Stimulated activated CD8-positive, alpha-beta memory T cell treated with anti-CD3 and anti-CD28 coated beads, Interleukin-2, amount 100 ng/mL, for 48 hours (primary cell): ENCODE measurements at places on chromosomes 6 and 20.

DNA sequence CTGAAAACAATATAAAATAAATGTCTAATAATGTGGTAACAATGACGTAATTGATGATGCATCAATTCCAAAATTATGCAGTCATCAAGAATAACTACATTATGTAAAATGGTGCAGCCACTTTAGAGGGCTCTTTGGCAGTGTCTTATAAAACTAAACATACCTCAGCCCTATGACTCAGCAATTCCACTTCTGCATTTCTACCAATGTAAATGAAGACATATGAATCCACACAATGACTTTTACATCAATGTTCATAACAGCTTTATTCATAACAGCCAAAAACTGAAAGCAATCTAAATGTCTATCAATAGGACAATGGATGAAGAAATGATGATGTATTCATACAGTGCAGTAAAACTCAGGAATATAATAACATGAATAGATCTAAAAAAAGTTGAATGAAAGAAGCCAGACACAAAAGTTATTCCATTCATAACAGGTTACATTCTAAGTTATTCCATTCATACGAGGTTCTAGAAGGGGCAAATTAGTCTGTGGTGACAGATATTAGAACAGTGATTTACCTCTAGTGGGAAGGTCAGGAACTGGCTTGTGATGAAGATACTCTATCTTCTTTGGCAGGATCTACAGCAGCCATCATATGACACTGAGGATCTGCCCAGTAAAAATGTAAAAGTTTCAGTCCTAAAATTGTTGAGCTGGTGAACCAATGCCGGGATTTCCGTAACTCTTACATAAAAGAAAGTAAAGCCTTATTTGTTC, 396.1 kb downstream of the PLCB1 start:
- DNase-seq: no peak

- no peak for DNase-seq
Observed at GRCh38 chr6:158191761-158192160, 23.6 kb downstream of the GTF2H5 start.

- DNase-seq: no peak
Observed at GRCh38 chr20:15945289-15945688, 628.0 kb downstream of the KIF16B start.

GRCh38 chr6:130381459-130382380, 15.9 kb downstream of the TMEM200A start:
- DNase-seq: no peak

GRCh38 chr6:166707045-166707444, 80.0 kb upstream of the RPS6KA2 start:
- peak; percentile 4 for DNase-seq

GRCh38 chr6:136669299-136669699, 119.1 kb upstream of the MAP7 start:
- DNase-seq: no peak

- DNase-seq: no peak
Observed at GRCh38 chr6:2168480-2168879, 76.9 kb downstream of the GMDS start.

DNA sequence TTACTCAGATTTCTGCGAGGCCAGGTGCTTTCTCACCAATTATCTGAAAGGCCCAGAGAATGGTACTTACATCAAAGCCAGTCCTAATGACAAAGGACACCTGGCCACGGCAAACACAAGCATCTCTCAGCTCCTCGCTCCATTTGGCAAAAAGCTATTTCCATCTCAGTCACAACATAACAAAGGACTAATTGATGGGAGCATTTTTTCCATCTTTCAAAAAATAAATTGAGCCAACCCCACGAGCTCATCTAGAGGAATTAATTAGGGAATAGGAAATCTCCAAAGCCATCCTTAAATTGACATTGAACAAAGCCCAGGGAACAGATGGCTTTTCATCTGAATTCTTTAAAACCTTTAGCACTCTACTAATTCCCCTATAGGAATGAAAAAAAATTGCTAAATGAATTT, 236.7 kb downstream of the HAO1 start:
- DNase-seq: no peak

- no peak for DNase-seq
Observed at GRCh38 chr6:112434896-112435435, 87.8 kb downstream of the RFPL4B start.

DNA sequence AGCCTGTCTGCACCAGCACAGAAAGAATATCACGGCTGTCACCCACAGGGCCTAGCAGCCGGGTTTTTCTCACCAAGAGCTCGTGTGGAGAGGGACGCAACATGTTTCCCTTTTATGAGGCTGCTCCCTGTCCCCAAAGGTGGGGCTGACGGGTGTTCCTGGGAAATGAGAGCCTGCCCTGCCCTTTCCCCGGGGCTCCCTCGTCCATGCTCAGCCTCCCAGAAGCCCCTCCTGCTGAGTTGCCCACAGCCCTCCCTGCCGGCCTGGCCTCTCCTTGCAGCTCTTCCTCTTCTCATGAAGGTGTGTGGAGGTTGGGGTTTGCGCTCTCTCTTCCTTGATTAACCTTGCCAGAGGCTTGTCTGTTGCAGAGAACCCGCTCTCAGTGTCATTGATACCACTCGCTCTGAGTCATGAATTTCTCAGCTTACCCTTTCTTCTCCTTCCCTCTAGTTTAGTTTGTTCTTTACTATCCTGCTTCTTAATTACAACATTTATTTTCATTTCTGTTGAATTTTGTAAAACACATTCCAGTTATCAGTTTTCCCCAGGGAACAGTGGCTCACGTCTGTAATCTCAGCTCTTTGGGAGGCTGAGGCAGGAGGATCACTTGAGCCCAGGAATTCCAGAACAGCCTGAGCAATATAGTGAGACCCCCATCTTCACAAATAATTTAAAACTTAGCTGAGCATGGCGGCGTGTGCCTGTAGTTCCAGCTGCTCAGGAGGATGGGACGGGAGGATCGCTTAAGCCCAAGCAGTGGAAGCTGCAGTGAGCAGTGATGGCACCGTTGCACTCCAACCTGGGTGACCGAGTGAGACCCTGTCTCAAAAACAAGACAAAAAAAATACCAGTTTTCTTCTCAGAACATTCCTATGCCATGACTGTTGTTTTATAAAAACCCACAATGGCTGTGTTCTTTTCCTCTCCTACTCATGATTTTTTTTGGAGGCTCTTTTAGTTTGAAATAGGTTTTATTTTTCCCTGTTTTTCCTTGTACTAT, 103.8 kb downstream of the TMEM242 start:
- no peak for DNase-seq

DNA sequence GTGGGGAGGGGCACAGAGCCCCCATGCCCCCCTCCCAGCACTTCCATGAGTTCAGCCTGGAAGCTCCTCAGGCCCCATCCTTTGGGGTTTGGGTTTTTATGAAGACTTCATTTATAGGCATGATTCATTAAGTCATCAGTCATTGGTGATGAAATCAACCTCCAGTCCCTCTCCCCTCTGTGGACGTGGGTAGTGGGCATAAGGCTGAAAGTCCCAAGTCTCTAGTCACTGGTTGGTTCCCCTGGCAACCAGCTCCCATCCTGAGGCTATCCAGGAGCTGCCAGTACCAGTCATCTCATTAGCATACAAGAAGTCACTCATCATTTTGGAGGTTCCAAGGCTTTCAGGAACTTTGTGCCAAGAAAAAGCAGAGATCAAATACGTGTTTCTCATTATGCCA, 9.2 kb downstream of the TGM3 start:
- no peak for DNase-seq

DNA sequence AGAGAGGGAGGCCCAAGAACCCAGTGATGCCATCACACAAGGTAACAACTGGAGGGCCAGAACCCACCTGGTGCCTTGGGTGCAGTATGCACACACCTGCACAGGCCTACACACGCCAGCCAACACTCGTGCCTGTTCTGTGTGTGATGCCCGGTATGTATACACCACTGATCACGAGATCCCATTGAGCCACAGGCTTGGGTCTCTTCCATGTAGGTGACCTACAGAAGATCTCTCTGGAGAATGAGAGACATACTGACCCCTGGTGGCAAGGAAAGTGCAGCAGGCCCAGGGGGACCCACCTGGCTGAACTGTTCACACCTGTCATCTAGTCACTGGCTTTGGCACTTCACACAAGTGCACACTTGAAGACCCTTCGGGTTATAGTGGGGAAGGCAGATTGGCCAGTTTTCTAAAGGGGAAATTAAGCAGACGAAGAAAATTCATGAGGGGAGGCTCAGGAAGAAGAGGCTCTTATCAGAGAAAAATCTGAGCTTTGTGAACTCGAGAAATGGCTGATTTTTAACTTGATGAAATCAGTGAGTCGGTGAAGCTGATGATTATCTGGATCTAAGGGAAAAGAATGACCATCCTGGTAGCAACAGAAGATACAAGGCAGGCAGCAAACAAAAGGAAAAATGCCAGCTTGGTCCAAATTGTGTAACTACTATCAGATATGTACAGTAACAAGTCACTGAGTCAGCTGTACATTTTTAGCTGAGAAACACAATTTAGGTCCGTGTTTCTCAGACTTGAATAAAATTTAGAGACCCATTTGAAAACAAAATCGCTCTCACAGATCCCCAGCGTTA, 69.1 kb upstream of the PBOV1 start:
- no peak for DNase-seq

GRCh38 chr6:11381801-11382513, 149.5 kb upstream of the NEDD9 start:
- peak; percentile 35 for DNase-seq

DNA sequence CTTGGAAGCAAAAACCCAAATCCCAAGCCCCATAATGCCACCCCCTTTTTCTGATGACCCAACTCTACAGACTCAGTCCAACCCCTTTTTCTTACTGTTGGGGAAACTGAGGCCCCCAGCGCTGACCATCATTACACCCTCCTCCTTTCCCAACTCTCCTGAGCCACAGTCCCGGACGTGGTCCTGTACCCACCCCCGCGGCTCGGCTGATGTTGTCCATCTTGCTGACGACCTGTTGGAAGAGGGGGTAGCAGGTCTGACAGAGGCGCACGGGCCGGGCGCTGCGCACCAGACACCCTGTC, 533 bp downstream of the OSTM1 start:
- no peak for DNase-seq

GRCh38 chr6:5208471-5208971, 52.2 kb downstream of the LYRM4 start:
- DNase-seq: no peak

DNA sequence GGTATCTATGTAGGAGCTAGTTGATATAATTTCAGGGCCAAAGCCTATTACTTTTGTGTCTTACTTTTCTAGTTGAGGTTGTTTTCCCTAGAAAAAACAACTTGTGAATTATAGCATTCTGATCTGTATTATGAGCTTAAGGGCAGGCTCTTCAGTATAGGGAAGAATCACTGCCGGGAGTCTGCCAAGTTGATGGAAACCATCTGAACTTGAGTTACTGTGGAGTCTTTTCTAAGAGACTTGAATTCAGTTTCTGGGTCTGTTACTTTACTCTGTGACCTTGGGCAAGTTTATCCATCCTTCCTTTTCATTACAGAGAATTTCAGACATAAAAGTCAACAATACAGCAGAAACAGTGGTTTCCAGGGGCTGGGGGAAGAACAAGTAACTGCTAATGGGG, 2.1 kb upstream of the CASS4 start:
- no peak for DNase-seq

GRCh38 chr6:19438566-19439353, 398.4 kb upstream of the ID4 start:
- no peak for DNase-seq

DNA sequence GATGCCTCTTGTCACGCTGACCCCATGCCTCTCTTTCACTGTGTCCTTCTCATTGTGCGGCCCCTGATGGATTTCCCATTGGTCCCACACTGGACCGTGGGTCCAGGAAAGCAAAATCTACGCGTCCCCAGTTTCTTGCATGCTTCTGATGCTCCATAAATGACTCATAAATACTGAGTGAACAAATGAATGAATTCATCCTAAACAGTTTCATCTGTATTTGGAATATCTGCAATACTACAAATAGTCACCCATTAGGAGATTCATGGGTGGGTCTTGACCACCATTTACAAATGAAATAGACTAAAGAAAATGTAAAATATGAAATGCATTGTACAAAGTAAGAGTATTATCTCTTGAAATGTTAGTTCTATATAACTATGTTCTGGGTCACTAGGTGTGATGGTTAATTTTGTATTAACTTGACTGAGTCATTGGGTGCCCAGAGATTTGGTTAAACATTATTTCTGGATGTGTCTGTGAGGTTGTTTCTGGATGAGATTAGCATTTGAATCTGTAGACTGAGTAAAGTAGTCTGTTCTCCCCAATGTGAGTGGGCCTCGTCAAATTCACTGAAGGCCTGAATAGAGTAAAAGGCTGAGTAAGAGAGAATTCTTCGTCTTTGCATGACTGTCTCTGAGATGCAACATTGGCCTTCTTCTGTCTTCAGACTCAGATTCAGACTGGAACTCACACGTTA, 448.7 kb downstream of the PREX1 start:
- no peak for DNase-seq

DNA sequence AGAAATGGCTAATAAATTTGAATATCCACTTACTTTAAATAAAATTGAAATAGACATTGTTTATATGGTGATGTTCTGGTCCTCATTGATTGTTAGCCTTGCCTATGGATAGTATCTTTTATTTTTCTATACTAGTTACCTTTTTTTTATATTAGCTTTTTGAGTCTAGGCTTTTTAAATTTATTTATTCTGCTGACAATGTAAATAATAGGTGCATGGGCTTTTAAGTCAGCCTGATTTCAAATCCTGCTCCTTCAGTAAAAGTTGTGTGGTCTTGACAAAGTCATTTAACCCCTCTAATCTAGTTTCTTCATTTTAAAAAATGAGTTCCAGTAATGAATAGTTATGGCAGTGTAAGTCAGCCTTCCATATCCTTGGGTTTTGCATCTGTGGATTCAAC, 38.6 kb downstream of the FAM162B start:
- no peak for DNase-seq

- no peak for DNase-seq
Observed at GRCh38 chr6:34131326-34132290, 14.3 kb downstream of the GRM4 start.

GRCh38 chr6:33733709-33734007, 13.0 kb downstream of the IP6K3 start:
- no peak for DNase-seq

- no peak for DNase-seq
Observed at GRCh38 chr6:158955255-158955654, 44.7 kb downstream of the RSPH3 start.

DNA sequence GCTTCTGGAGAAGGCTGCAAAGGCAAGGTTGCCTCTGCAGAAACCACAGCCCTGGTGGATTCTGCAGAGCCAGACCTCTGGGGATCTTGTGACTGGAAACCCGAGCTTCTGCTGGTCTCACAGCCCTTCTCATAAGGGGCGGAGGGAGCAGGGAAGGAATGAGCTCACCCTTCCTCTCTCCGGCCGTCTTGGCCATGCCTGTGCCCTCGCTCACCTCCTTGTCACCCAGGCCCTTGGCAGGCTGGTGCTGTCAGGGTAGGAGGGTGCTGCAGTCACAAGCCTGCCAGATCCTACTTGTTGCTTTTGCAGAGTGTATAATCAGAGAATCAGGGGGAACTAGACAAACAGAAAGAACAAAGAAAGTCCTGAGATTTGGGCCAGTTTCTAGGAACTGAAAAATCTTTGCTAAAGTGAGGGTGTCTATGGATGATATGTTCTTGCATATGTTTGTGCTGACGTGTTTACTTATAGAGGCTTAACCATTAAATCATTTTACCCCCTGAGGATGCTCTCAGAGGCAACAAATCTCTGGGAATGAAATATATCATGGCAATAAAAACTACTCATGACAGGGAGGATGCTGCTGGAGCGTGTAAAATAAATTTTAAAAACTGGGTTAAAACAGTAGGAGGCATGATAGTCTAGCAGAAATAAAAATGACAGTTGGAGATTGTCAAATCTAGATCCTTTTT, 244.9 kb upstream of the SOX4 start:
- DNase-seq: no peak
